ENCODE measurements at places on chromosomes 1 and 21.

GRCh38 chr1:203744075-203744972 lies 20.7 kb upstream of the LAX1 start:
- DNase-seq, result peak; percentile 95

DNA sequence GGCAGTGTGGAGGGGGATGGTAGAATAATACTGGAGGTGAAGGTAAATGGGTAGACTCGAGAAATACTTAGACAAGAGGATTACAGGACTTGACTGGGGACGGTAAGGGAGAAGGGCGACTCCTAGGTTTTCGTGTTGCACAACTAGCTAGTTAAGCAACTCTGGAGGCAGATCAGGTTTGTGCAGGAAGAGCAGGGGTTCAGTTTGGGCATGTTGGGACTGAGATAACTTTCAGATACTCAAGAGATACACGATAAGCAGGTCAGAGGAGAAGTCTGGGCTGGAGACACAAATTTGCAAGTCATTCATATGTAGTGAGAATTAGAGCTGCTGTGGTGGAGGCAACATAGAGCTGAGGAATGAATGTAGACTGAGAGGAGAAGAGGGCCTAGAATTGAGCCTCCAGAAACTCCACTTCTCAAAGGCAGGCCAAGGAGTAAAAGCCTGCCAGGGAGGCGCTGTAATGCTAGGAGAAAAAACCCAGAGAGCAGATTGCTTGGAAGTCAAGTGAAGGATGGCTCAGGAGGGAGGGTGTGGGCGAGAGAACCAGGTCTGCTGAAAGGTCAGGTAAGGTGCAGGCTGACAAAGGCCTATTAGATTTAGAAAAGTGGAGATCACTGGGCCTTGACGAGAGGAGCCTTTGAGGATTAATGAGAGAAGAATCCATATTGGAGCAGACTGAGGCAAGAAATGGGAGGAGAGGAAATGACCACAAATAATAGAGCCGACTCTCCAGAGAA lies 20.8 kb downstream of the MAB21L3 start:
- DNase-seq, result no peak

DNA sequence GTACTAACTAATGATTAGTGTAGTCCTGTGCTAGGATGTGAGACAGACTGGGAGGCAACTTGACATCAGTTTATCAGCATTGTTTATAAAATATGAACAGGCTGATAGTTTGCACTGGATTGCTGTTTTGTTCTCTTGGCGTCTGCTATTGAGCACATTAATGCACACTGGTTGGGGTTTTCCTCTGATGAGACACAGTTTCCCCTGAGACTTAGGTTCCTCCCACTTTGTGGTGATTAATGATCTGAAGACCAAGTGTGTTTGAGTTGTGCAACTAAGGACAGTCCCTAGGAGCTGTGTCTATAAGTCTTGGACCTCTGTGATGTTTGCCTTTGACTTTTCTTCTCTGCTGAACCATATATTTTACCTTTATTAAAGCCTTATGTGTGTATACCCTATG lies 1015.4 kb downstream of the AMY1C start:
- DNase-seq, result no peak

- DNase-seq, result no peak
These were observed at the start of gene CALML6 for GRCh38 chr1:1914971-1915692. CALML6 (plus strand) TSS chr1:1915260; CDS start chr1:1915281, 21 bp downstream.

DNA sequence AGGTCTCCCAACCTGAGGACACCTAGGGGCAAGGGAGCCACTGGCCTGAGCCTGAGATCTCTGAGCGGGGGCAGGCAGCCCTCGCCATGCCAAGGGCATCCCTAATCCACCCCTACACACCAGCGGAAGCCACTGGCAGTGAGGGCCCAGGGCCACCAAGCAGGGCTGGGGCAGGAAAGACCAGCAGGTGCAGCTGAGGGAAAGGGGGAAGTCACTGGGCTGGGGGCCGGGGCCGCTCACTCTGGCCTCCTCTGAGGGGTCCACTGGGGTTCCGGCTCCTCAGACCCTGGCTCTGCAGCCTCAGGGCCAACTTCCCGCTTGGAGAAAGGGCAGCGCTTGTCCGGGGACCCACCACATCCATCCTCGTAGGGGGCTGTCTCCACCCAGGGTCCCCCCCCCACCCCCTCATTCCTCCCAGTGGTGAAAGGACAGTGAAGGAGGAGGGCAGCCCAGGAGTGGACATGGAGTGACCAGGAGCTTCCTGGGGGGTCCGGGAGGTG lies 42.5 kb upstream of the ACTRT2 start:
- no peak for DNase-seq

DNA sequence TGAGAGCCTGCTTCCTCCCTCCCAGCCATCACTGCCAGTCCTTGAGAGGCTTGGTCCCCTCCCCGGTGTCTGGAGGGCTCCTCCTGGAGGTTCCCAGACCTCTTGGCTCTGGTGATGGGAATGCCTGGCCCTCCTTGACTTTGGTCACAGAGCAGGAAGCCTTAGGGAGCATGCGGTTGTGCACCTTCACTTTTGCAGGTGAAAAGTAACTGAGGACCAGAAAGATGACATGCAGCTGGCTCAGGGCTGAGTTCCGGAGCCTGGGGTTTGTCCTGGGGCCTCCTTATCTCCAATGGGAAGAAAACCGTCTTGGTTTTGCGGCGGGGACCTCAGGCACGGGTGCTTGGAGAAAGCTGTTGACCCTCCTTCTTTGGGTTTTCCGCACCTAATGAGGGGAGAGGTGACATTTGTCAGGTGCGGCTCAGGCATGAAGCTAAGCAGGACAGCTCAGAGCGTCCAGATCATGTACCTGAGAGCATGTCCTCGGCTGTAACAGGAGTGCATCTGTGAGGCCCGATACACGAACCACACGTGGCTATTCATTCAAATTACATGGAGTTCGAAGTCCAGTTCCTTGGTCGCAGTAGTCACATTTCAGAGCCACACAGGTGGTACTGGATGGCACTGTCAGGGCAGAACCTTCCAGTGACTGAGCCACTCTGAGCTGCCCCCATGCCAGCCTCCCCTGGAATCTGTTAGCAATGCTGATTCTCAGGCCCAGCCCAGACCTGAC lies 608 bp upstream of the MX2 start:
- no peak for DNase-seq

GRCh38 chr1:227996187-227996950 lies 10.4 kb upstream of the WNT3A start:
- DNase-seq, result no peak

DNA sequence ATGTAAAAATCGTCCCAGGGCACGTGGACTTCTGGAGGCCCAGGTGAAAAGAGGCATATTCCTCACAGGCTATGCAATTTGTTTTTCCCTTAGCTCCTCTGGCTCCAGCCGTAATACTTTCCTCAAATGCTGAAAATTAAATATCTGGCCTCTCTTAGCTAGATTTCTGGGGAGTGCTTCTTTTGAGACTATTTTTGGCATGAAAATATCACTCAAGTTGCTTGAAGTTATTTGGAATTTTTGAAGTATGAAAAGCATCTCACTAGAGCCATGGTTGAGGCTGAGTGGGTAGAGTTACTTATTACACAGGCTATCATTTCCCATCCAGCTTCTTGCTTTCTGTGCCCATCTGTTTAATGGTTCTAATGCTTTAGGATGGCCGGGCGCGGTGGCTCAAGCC lies 59.7 kb downstream of the MYOM3 start:
- no peak for DNase-seq
